ENCODE measurements at places on chromosomes 6 and 20.

- no peak for DNase-seq
These were observed 122.3 kb downstream of the CCDC170 start for GRCh38 chr6:151616091-151616513.

GRCh38 chr20:44780226-44780625, 30.1 kb downstream of the RIMS4 start:
- DNase-seq: no peak

GRCh38 chr20:4608861-4609260, 112.8 kb upstream of the PRND start:
- no peak for DNase-seq

DNA sequence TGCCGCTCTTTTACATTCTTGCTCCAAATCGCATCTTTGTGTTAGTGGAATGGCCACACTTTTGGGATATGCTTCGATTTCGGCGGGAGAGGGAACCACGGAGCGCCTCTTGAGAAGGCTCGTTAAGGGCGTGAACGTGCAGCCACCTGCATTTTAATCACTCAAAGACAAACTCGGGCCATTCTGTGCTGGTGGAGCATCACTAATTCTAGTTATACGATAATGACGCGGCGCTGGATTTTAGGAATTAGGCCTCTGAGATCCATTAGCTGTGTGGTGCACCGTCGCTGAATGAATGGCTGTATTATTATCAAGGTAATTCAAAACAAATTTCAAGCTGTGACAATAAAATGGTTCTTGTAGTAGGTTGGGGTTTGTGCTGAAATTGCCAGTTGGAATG, 305.6 kb downstream of the CDH4 start:
- DNase-seq: no peak

GRCh38 chr6:27577922-27578321, 105.0 kb upstream of the ZNF184 start:
- DNase-seq: no peak

DNA sequence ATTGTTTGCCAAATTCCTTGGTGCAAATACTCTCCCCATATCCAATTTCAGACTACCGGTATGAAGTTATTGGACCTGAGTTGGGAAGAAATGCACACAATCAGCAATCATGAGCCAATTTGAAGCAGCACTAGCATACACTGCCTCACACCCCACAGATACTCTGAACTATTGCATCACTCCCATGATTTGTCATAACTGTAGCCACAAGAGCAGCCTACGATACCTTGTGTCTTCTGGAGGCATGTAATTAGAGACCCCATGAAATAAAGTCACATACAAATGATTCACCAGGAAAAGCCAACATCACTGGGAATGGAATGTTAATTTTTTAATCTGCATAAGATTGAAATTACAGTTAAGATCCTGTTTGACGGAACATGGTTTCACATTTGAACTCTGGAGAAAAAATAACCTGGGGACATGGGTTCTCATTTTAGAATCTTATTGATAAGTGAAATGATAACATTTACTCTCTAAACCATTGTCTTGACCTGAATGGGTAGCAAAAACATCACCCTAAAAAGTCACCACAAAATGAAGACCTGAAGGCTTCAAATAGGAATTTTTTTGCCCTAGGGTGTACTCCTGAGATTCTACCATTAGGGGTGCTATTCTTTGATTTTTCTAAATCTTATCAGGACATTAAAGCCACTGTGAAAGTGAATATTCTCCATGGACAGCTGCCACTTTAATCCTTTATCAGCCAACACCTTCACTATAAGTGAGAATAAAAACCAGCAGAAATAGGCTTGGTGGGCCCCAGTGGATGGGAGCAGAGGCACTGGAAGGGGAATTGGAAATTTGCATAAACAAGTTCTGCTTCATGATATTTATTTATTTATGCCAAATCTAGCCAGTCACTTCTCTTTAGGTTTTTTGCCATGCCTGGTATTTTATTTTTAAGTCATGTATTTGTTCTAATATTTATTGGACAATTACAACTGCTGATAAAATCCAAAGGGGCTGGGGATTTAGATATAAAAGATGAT, 34.5 kb upstream of the HBS1L start:
- no peak for DNase-seq

DNA sequence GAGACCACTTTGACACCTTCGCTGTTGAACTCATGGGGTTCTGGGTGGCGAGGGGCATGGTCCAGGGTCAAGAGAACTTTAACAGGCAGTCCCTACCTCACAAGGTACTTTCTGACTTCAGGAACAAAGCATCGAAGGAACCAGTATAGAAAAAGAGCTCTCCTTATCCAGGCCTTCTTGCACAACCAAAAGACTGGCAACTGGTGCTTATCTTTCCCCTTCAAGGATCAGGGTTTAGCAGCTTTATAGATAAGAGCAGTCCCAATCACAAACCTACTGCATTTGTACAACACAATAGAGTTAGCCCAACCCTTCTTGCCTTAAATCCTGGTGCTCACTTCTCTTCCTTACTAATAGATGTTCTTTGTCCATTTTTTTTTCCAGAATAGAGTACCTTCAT, 116.3 kb downstream of the SNX5 start:
- no peak for DNase-seq

GRCh38 chr6:69915346-69915745, 49.0 kb downstream of the COL19A1 start:
- DNase-seq: no peak

DNA sequence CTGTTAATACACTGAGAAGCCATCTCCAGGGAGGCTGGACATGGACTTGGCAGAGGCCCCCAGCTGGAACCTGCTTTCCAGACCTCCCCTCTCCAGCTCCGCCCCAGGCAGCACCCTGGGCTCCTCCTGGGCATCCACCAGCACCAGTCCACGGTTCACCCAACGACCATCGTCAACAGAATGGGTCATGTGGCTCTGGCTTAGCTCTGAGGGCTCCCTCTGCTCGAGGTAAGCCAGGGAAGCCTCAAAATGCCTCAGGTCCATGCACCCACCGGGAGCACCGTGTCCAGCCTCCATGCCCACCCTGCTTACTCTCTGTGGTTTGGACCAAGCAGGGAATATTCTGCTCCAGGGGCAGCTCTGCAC, 40.5 kb downstream of the WDR27 start:
- no peak for DNase-seq

DNA sequence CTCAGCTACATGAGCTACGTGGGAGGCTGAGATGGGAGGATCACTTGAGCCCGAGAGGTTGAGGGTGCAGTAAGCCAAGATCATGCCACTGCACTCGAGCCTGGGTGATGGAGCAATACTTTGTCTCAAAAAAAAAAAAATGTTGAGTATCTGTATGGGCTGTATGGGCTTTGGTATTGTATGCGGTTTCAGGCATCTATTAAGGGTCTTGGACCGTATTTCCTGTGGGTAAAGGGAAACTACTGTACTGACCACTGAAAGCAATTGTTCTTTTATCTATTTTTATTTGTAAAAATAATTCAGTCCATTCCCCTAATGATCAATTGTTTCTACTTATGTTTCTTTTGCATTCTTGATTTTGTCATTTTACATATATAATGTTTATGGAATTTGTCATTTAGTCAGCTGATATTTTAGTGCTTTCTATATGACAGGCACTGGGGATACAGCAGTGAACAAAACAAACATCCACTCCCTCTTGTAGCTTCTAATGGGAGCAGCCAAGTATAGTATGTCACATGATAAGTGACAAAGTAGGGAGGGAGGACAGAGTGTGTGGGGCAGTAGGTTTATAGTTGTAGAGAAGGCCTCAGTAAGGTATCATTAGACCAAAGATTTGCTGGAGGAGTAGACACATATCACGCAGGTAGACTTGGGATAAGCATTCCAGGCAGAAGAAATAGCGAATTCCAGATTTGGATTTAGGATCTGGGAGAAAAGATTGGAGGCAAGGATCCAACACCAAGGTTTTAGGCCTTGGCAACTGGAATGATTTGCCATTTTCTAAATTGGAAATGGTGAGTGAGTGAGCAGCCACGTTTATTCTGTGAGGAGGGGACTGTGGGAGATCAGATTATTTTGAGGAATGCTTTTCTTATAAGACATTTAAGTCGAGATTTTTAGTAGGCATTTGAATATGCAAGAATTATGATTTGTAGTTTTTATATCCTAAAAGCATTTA, 6.0 kb downstream of the PCMT1 start:
- no peak for DNase-seq

DNA sequence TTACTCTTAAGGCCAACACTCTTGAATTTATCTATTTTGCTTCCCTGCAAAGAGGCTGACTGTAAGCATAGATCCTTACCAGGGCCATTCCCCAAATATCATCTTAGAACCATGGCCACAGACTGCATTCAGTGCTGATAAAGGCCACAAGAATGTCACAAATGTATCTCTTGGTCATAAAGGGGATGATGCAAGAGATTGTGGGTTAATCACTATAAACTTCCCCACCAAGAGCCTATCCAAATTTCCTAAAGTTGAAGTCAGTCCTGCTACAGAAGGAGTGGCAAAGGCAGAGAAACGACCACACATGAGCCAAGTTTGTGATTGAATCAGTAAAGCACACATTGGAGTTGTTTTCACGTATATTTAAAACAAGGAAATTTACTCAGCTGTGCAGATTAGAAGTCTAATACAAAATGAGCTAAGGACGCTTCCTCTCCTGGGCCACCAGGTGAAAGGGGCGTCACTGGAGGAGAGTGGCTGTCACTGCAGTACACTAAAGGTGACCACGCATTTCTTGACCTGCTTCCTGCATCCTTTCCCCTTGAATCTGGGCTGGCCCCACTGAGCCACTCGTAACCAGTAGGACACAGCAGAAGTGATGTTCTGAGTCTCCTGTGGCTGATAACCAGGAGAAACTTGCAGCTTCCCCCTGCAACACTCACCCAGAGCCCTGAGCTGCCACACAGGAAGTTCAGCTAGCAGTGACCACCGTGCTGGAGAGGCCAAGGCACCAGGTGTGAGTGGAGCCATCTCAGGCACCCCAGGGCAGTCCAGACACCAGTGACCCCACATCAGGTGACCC, 181.9 kb downstream of the SYNDIG1 start:
- DNase-seq: no peak

- no peak for DNase-seq
These were observed 63.7 kb downstream of the CTNNBL1 start for GRCh38 chr20:37757550-37757949.

DNA sequence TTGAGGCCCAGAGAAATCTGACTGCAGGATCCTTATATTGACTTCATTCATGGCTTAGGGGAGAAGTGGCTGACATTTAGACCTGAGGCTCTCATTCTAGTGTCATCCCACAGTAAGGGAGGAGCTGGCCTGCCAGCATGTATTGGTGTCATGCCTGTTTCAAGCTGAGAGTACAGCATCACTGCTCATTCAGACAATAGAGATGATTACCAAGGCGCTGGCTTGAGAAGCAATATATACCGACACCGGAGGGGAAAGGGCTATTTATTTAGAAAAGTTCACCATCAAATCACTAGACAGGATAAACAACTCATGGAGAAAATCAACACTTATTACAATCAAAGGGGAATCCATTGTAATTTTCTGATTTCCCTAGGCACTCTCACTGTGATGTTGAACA, 84.4 kb upstream of the HDAC2 start:
- DNase-seq: no peak

DNA sequence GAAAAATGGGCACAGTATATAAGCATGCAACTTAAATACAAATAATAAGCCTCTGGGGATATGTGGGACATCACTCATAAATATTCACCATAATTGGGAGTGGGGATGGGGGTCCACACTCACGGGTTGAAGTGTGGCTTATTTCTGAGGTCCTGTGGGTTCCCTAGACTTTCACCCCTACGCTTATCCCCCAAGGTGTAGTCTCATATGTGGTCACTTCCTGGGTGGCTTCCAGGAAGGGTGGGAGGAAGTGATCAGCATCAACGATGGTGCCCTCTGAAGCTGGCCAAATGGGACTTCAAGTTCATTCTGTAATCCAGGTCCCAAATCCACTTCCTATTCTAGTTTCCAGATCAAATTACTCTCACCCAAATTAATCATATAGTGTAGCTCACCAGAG, 59.5 kb downstream of the GNAS start:
- DNase-seq: no peak

- DNase-seq: no peak
These were observed 42.9 kb downstream of the HDGFL1 start for GRCh38 chr6:22612236-22612635.

DNA sequence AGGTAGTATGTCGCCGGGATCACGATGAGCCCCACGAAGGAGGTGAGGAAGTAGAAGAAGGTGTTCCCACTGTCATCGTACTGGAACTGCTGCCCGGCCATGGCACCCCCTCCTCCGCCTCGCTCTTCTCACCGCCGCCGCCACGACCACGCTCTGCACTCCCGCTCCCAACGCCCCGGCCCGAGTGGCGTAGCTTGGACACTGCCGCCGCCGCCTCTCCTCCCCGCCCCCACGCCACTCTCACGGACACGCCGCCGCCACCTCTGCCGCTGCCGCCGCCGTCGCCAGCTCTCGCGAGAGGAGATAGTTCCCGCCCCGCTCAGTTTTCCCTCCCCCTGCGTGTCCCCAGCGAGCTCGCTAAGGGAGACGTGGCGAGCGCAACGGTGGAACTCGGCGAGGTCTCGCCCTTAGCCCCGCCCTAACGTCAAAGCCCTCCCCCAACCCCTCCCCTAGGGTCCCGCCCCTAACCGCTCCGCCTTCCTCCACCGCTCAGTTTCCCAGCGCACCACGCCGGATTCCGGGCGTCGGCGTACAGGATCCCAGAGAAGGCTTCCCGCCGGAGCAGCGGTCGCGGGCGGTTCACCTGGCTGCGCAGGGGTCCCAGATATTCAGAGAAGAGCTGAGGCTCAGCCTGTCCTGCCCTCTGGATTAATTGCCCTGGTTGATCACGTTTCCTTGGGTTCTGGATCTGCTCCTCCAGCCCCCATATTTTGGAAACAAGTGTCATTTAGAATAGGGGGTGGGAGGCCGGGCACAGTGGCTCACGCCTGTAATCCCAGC, at the start of gene SEC63:
SEC63 (minus strand) TSS at position 300 of the 780 bp plus-strand sequence; CDS start at position 101, 199 bp downstream.
- DNase-seq: peak; percentile 93

DNA sequence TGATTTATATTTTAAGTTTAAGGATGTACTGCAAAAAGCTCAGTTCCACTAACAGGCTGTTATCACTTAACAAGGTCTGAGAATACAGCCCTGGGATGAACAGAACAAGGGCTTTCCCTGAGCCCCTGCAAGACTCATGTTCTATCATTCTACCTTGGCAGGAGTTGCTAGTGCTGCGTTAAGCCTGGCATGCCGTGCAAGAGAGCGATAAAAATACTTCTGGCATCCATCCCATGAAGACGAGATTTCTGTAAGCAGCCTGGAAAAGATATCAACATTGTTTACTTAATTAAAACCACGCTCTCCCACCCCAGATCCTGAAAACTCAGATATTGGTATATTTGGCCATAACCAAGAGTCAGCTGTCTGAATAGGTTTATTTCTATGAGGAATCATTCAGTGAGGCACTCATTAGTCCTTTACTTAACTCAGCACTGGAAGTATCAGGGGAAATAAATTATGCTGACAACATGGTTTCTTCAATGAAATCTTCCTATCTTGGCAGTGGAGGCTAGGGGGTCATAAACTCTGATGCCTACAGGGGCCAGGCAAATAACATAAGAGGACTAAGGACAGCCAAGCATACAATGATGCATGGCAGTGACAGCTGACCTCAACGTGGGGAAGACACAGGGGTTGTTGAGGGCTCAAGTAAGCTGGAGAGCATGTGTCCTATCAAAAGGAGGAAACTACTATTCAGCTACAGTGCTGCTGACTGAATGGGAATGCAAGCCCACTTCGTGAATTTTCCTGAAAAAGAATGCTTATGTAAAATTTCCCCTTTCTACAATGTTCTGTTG, 37.6 kb upstream of the LYRM2 start:
- no peak for DNase-seq
